ENCODE measurements at places on chromosomes 16 and 17. TPM values are rescaled to one million over a fixed set of nuclear protein-coding genes. Genes with fewer than 3 reads are reported as not detected.

The STH gene
- total RNA-seq: 0.58 TPM

The DPEP2 gene
- total RNA-seq: 2.7 TPM

The VAT1L gene
- 2.5 TPM for total RNA-seq

The CPPED1 gene
- total RNA-seq: 17.1 TPM

The TMEM220 gene
- total RNA-seq: 4.1 TPM

The ABCC11 gene
- total RNA-seq: 0.23 TPM

The AATK gene
- total RNA-seq: 3.2 TPM

The MEIOB gene
- 0.29 TPM for total RNA-seq

The NTN1 gene
- total RNA-seq: 11.3 TPM

The TEX19 gene
- total RNA-seq: not detected

The MEOX1 gene
- total RNA-seq: 9.7 TPM

The TP53TG3D gene
- total RNA-seq: not detected

The PMFBP1 gene
- total RNA-seq: 1.9 TPM

The C16orf92 gene
- not detected for total RNA-seq

The TAF15 gene
- total RNA-seq: 92.2 TPM

The HNF1B gene
- total RNA-seq: 51.6 TPM

The SLC52A1 gene
- total RNA-seq: 0.58 TPM

The SBK1 gene
- total RNA-seq: 7.2 TPM

The AXIN2 gene
- 40.6 TPM for total RNA-seq

The RAP1GAP2 gene
- total RNA-seq: 19.2 TPM

The ITGB4 gene
- total RNA-seq: 9.5 TPM

The KCNG4 gene
- total RNA-seq: not detected

The GAST gene
- not detected for total RNA-seq

The NDUFB10 gene
- 130 TPM for total RNA-seq

The SMTNL2 gene
- total RNA-seq: 95.6 TPM

The CTRB1 gene
- total RNA-seq: not detected

The TP53TG3 gene
- total RNA-seq: not detected

The HOXB13 gene
- total RNA-seq: not detected

The OR1A1 gene
- not detected for total RNA-seq

The CA5A gene
- total RNA-seq: not detected

The EVPLL gene
- 1.9 TPM for total RNA-seq

The GRB2 gene
- total RNA-seq: 96.6 TPM

The MYO1C gene
- 90.9 TPM for total RNA-seq

All from metanephros (tissue), 2 donors.